ENCODE measurements at places on chromosomes 3 and 15.

GRCh38 chr3:123092243-123092642 is 25.4 kb downstream of the PDIA5 start:
- no peak for ATAC-seq

DNA sequence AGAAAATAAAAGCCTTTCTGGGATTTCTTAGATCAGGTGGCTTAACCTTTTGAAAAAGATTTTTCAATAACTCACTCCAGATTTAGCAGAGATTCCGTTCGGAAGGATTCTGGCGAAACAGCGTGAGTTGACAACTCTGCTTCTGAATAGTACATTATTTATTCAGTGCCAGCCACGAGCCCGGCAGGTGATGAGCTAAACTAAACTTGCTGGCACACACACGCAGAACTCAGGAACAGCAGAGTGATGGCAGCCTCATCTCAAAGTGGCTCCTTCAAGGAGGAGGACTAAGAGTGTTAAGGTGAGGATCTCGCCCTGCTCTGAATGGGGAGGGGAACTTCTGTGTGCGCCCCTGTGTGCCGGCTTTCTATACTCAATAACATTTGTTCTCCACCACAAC is 114.3 kb downstream of the FAM43A start:
- ATAC-seq, result no peak

GRCh38 chr15:26145796-26146195 is 282.7 kb upstream of the ATP10A start:
- ATAC-seq, result no peak

DNA sequence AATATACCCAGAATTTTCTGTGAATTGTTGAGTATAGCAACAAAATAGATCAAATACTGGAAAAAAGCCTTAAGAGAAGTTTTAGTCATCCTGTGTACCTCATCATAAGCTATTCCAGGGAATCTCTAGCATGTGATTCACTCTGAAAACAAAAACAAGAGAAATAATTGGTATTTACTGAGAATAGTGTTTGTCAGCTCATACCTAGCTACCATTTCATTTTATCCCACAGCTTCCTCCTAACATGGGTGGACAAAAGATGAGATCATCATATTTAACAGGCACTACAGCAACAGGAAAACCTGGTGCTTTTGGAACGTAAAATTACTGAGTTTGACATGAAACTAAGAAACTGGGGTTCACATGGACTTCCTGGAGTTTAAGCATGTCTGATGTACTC is 753.5 kb upstream of the NECTIN3 start:
- no peak for ATAC-seq

DNA sequence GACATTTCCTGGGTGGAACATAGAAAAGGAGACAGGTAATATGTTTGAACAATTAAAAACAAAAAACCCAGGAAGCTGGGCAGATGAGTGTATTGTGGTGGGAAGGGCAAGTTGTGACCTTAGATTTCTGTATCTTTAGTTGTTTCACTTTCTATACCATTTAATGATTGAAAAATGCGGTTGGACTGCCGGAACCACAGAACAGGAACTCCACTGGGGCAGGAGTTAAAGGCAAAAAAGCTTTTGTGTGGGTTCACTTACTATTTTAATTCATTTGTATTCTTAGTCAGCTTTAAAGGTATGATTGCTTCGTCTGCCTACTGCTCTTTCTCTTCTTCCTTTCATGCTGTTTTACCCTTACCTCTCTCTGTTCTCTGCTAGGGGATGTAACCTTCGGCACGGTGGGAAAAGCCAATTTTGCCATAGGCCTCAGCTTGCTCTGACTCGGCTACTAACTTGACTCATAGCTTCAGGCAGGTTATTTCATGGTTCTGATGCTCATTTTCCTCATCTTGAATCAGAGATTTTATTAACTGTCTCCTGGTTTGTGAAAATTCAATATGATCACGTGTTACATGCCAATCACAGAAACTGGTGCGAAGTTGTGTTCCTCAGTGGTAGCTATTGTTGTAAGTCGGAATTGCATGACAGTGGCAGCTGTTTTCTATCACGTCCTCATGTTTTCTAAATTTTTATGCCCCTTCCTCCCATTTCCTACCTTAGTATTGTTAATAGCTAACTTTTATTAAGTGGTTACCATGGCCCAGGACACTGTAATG is 1.6 kb upstream of the MCTP2 start:
- ATAC-seq, result peak; percentile 65

DNA sequence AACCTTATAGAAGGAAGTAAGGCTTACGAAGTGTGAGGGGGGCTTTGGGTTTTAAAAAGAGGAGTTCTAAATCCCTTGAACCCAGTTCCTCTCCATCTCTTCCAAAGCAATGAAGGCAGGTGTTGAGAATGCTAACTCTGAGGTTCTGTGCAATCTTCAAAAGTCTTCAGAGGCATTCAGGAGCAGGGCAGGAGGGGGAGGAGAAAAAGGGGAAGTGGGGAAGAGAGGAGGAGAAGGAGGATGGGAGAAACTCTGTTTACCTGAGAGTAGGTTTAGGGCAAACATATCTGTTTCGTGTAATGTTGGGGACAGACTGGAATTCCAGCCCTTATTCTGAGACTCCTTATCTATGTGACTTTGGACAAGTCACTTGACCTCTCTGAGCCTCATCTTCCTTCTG is 36.9 kb downstream of the FAM3D start:
- ATAC-seq, result no peak
